Kidney epithelial cell (primary cell): ENCODE measurements at places on chromosomes 5 and 9.

DNA sequence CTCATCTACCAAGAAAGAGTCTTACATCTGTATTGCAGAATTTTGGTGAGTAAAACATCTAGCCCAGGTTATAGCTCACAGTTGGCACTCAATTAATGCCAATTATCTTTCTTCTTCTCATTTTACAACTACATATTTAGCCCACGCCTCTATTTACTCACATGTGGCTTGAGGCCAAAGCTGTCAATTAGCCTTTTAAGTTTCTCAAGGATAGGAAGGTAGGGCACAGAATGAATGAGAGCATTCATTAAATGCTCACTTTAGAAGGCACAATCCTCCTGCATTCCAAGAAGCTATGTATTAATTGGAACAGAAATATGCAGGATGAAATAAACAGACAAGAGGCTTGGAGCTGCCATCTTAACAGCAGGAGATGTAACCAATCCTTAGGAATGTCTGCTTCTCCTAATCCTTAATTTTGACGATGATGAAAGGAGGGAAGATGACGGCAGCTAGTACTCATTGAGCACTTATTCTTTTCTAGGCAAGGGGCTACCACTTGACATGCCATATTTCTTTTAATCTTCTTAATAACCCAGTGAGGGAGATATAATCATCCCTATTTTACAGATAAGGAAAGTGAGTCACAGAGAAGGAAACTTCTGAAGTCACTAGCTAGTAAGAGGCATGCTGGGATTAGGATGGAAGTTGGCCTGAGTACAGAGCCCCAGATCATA is 30.8 kb upstream of the PANK3 start:
- DNase-seq = no peak

DNA sequence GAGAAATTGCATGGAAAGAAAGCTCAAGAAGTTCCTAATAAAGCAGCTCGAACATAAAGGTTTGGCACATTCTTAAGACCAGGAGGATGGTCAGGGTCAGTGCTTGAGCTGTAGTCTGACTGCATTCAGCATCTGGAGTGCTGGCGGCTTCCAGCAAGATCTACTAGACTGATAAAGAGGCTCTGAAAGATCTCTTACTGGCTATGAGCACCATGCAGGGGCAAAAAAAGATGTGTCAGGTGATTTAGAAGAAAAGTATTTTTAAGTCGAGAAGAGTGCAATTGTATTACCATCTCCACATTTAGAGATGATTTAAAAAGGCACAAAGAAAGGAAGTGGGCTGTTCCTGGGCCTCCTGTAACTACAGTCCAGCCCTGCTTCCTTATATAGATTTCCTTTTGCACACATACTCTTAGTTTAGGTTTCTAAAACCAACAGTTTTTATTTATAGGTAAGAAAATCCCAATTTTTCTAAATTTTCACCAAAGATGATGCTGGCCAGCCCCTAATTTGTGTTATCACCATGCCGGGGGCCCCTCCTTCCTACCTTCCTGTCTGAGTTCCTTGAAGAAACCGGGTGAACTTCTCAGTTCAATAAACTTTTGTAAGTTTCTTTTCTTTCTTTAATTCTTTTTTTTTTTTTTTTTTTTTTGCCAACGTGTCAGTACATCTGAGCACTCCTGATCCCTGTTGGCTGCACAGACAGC is 65.9 kb upstream of the PLPP1 start:
- DNase-seq = no peak

GRCh38 chr5:120103495-120103894 is 360.6 kb upstream of the PRR16 start:
- DNase-seq = no peak

DNA sequence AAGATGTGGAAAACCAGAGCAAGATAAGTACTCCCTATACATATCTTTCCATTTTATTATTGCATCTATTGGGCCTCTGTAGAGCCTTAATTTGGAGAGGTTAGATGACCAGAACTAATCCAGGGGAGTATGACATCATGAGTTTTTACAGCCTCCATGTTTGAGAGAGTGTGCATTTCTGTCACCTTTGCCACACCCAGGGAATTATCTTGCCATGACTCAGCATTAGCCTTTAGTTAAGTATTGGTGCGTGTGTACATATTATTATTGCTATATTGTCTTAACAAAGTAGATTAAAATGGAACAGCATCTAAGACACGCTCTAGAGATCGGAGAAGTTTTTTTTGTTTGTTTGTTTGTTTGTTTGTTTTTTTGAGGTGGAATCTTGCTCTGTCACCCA is 27.6 kb downstream of the DIMT1 start:
- no peak for DNase-seq

DNA sequence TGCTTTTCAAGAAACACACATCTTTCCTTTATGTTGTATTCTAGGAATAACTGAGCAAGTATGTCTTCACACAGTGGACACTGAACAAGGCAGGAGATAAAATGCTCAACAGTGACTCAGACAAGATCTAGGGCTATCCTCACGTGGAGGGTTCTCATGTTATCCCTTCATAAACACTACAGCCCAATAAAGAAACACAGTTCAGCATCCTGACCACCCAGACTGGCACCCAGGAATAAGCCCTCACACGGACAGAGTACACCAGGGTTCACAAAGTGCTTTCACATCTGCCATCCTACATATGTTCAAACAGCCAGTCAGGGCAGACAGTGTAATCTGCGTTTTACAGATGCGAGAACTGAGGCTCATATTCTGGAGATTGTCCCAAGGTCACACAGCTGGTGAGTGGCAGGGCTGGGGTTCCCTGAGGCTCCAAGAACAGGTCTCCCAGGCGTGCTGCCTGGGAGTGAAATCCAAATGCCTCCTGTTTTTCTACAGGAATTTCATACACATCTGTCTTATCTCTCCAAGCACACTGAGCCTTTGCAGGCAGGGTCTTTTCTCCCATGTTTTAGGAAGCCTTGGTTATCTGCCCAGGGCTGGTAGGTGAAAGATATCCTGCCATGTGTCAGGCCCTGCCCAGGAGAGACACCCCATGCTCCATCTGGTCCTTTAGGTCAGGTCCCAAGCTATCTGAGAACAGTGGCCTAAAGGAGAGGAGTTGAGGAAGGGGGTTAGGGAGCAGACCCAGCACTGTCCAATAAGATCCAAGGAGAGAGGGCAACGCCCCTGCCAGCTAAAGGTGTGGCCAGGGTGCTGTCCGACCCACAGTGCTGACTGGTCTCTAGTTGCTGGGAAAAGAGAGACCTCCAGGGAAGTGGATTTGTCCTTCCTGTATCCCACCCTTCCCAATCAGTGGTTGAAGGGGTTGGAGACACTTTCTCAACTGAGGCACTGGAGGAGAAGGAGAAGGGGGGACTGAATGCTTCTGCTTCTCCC is 47.9 kb upstream of the XPA start:
- no peak for DNase-seq

DNA sequence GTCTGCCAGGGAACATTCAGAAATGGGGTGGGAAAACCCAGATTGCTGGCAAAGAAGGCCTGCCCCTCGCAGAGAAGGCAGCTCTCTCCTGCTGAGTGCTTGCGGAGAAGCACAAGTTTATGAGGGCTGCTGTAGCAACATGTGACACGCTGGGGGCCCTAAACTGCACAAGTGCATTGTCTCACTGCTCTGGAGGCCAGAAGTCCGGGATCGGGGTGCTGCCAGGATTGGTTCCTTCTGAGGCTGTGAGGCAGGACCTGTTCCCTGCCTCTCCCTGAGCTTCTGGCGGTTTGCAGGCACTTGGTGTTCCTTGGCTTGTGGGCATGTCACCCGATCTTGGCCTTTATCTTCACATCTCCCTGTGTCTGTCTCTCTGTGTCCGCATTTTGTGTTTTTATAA is 75.6 kb upstream of the NEURL1B start:
- no peak for DNase-seq
